Brain microvascular endothelial cell (primary cell): ENCODE measurements at places on chromosomes 3 and 15.

GRCh38 chr3:123949641-123950040 is 11.4 kb downstream of the CCDC14 start:
- DNase-seq, result peak; percentile 55

GRCh38 chr3:153978006-153978405 is 143.2 kb upstream of the ARHGEF26 start:
- DNase-seq, result no peak

GRCh38 chr15:77138167-77138522 is 67.2 kb upstream of the TSPAN3 start:
- peak; percentile 39 for DNase-seq

DNA sequence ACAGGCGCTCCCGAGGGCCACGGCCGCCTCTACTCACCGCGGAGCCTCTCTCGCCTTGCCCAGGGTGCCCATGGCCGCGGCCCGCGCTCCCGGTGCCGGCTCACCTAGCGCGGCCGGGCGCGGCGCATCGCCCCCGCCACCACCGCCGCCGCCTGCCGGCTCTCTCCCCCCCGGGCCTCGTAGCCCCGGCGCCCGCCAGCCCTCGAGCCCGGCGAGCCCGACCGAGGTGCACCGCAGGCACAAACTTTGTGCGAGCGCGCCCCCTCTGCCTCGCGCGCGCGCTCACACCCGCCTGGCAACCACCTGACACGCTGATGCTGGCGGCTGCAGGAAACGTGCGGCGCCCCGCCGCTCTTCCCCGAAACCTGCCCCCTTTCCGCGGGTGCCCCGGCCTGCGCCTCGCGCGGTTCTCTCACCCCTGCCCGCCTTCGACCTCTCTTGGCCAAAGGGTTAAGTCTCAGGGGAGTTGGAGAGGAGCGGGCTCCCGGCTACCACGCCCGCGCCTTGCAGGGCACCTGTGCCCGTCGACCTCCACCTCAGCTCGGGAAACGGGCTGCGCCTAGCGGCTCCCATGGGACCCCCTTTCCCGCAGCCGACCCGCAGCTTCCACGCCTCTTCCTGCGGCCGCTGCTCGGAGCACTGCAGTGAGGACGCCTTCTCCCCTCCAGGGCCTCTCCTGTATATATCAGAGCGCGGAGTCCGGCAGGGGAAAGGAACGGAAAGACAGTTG is at the start of gene RASGRP1:
TSS of gene RASGRP1 (minus strand) at position 258 of the 730 bp plus-strand sequence. CDS start at position 72, 186 bp downstream.
- DNase-seq, result peak; percentile 21

- no peak for DNase-seq
Measured at GRCh38 chr15:25937796-25938195, 74.7 kb upstream of the ATP10A start.

DNA sequence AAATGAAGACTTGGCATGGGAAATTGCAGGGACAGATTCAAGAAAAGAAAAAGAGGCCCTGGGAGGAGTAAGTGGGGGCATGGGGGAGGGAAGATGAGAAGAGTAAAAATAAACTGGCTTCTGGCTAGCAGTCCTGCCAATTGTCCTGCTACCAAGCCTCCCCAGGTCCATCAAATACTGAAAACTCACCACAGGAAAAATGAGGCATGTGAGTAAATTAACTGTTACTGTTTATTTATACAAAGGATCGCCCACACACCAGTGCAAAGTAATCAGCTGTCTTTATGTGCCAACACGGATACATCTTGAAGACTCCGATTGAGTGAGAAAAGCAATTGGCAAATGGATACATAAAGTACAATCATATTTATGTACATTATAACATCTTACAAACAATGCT is 10.7 kb upstream of the KLHL25 start:
- DNase-seq, result no peak

- DNase-seq, result no peak
Measured at GRCh38 chr15:62807539-62808130, 234.9 kb upstream of the TPM1 start.

GRCh38 chr3:138833899-138834595 is 681 bp downstream of the PIK3CB start:
- peak; percentile 16 for DNase-seq

GRCh38 chr15:40838756-40839155 is 5.1 kb upstream of the SPINT1 start:
- no peak for DNase-seq

- DNase-seq, result no peak
Measured at GRCh38 chr3:31223278-31223677, 309.4 kb upstream of the STT3B start.

GRCh38 chr15:60070838-60071493 is 66.9 kb downstream of the FOXB1 start:
- peak; percentile 67 for DNase-seq

DNA sequence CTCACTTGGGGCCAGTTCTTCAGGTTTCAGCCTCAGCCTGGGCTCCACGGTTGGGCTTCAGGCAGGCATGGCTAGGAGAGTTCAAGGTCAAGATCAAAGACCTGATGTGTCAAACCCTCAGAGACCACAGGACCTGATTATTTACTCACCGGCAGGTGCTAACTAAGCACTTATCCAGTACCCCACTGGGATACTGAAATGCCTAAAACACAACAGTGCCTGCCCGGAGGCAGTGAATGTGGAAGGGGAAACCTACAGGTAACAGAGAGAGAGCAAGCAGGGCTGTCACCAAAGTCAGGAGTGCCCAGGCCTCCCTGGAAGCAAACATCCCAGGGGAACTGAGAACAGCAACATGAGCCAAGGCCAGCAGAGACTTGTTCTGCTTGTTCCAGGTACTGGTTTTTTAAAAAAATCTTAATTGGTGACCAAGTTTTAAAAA is 6.7 kb downstream of the IDH2 start:
- no peak for DNase-seq

- DNase-seq, result peak; percentile 25
Measured at GRCh38 chr3:107235193-107235927, 141.9 kb upstream of the CCDC54 start.

DNA sequence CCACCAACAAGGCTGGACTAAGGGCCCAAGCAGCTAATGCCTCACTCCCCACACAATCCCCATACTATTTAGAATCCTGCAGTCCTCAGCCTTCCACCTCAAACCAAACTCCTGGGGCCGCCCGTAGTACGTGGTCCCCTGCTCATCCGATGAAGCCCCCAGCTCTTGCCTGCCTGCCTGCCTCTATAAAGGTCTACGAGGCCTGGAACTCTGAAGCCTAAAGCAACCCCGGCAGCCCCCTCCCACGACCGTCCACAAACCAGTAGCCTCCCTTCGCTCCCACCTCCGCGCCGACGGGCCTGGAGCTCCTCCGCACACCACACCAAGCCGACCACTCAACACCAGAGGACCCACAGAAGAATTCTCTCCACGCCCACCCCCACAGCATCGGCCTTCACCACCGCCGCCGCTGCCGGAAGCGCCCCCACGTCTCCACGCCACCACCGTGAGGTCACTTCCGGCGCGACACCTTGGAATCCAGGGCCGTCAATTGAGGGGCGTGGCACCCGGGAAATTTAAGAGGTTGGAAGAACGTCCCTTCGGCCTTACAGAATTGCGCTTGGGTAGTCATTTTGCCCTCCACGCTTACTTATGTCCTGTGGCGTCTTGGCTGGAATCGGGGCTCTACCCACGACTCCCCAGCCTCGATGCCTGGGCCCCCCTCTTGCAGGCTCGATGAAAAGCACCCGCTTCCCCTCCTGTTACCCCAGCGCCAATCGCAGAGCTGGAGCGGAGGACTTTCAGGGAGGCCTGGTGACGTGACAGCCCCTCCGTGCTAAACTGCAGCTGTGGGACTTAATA is at the start of gene EDC3:
TSS of gene EDC3 (minus strand) at position 428 of the 801 bp plus-strand sequence. CDS start 20,900 bp downstream, outside the sequence.
- DNase-seq, result peak; percentile 80

- DNase-seq, result no peak
Measured at GRCh38 chr3:173743111-173743510, 345.6 kb downstream of the NLGN1 start.

- no peak for DNase-seq
Measured at GRCh38 chr3:30286811-30287210, 319.6 kb upstream of the TGFBR2 start.

DNA sequence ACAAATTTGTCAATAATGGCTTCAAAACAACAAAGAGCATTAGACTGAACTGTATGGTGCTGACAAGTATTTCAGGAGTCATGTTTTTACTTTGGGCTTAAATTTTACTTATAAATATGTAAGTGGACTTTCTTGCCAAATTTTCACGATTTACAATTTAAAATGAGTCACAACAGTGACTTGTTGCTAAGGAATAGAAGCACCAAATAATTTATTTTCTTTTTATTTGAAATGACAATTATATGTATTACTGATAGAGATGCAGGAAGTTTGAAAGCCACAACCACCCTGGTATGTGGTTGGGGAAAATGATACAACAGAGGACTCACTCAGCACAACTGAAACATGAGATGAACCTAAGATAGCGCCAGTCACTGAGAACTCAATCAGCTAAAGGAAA is 90.3 kb downstream of the FMN1 start:
- DNase-seq, result peak; percentile 87

DNA sequence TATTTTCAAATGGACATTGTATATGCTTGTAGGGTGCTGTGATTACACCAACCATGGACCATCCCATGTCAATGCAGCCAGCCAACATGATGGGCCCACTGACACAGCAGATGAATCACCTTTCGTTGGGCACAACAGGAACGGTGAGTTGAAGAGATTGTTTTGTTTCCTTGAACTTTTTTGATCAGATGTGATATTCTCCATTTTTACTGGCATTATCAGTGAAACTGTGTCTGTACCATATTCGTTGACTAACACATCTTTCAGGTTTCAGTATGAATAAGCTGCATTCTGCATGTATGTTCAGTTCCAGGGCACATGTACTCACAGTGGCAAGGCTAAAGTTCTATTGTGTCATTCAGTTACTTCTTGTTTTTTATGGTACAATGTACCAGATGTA is 655.2 kb downstream of the RBMS3 start:
- no peak for DNase-seq

GRCh38 chr3:155420881-155421486 is 127.5 kb upstream of the STRIT1 start:
- no peak for DNase-seq

GRCh38 chr15:46121441-46121840 is 486.6 kb downstream of the SQOR start:
- DNase-seq, result no peak

- DNase-seq, result peak; percentile 41
Measured at GRCh38 chr15:55993804-55994560, 570 bp upstream of the NEDD4 start.

- DNase-seq, result no peak
Measured at GRCh38 chr3:24128199-24129005, 183.3 kb downstream of the NR1D2 start.

GRCh38 chr3:46132565-46132964 is 75.5 kb downstream of the CCR1 start:
- no peak for DNase-seq

DNA sequence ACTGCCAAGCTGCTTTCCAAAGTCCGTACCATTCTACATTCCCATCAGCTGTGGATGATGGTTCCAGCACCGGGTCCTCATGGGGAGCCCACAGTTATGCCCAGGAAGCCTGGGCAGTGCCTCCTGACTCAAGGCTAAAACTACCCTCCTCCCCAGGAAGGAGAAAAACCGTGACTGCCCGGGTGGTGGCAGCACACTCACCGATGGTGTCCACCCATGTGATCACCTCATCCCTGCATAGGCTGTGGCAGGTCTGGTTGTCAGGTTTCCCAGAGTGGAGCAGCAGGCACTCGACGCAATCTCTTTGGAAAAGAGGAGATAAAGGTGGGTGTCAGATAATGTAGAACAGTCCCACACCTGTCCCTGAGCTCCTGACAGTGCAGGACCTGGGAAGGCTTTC is 38.6 kb downstream of the UMPS start:
- no peak for DNase-seq
